ENCODE measurements at places on chromosomes 16 and 17.

DNA sequence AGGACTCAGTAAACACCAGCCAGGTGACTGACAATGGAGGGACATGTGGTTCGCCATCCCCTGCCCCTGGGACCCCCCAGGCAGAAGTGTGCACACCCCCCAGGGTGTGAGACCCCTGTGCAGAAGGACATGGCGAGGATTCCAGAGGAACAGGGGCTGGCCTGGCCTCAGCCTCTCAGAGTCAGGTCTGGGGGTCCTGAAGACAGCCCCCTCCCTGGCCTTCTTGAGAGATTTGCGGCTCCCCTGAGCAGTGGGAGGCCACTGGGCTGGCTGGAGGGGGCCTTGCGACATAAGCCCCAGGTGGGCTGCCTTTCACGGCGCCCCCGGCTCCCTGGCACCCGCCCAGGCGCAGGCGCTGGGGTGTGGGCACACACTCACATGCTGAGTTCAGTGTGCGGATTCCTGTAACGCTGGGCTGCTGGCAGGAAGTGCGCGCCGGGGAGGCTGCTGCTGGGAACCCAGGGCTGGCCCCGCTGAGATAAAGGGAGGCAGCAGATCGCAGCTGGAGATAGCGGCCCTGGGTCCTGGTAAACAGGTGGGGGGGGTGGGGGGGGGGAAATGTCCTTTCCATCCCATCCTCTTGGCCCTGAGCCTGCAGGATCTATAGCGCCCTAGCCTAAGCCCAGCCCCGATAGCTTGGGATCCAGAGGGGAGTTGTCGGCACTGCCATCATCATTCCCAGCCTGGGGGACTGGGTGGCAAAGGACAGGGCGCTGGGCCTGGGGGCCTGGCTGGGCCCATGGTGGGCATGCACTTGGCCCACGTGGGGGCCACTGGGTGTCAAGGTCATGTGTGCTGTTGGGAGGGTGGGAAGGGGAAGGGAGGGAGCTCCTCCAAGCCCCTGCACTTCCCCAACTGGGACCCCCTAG, 27.1 kb downstream of the TMEM235 start:
- DNase-seq: peak; percentile 79

GRCh38 chr17:34582185-34582900, 3.0 kb downstream of the TMEM132E start:
- no peak for DNase-seq

DNA sequence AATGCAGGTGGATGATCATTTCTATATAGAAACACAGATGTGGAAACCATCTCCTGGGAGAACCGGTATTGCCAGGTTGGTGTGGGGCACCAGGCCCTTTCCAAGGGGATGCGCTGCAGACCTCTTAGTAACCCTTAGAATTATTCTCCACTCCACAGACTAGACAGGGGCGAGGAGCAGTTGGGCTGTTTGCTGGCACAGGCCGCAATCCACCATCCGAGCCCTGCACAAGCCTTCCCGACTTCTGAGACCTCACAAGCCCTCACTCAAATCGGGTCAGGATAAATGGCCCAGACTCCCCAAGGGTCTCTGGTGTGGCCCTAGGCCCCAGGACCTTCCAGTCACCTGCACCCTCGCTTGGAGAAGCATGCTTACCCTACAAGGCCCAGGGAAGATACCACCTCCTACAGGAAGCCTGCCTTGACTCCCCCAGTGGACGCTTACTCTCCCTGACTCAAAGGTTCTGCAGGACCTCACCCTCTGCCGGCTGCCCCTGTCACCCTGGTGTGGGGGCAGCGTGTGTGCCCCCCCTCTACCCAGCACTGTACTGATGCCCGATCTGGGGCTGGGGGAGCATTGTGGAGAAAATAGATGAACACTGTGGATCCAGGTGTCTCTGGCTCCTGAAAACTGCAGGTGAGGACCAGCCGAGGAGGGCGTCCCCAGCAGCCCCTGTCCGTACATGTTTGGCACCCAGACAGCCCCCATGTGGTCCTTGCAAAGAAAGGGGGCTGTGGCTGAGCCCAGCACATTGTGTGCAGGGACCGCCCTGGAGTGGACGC, 49.8 kb upstream of the ACSF3 start:
- no peak for DNase-seq

GRCh38 chr17:28940675-28941074, 10.6 kb downstream of the PHF12 start:
- peak; percentile 46 for DNase-seq

DNA sequence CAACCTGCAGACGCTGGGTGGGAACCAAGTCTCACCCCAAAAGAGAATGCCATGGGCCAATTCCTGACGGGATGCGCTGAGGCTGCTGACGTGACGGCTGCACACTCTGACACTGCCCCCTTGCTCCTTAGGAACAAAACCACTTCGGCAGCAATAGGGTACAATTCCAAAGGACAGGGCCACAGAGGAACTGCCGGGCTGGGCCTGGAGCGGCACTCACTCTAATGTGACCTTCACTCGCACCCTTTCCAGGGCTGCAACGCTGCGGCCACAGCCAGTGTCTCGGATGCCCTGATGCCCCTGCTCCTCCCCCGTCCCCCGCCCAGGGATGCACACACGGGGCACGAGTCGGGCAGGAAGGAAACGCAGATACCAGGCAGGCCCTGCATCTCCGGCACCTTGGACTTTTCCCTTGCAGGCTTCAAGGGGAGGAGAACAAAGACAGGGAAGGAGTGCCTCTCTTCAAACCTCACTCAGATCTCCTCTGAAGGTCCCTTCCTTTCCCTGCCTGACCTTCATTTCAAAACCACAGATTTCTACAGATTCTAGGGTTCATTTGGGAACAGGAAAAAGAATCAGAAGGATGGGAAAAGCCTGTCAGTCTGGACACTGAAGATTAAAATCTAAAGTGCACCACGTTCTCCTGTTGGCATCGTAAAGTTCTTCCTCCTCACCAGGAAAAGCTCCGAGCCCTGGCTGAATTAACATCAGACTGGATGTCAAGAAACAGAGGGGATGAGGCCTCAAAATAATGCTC, 2.3 kb downstream of the PITPNA start:
- DNase-seq: no peak
